ENCODE measurements at places on chromosomes 4 and X.
A peak's percentile ranks its signal among the peaks of the same experiment; 100 is the strongest.

- no peak for DNase-seq
Measured at GRCh38 chr4:15703439-15703838, 574 bp downstream of the BST1 start.

GRCh38 chrX:97692575-97692974, 808.9 kb downstream of the RPA4 start:
- no peak for DNase-seq

GRCh38 chrX:74784629-74785028, 140.6 kb downstream of the NEXMIF start:
- no peak for DNase-seq

- no peak for DNase-seq
Measured at GRCh38 chr4:26131711-26132110, 189.1 kb upstream of the RBPJ start.

DNA sequence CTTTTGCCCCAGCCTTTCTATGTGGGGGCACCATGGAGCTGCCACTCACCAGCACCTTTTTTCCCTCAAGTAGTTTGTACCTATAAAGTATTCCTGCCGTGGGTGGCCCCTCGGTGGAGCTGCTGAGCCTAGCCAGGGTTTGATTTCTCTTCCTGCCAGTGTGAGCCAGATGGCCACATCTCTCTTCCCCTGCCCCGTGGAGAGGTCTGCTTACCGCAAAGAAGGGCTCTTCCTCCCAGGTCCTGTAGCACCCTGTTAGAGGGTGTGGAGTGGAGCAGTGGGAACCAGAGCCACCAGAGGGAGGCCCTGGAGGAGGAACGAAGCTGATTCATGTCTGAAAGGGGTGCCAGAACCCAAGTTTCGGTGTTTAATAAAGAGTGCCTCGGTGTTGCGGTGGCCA, 95.4 kb downstream of the PTTG2 start:
- no peak for DNase-seq

DNA sequence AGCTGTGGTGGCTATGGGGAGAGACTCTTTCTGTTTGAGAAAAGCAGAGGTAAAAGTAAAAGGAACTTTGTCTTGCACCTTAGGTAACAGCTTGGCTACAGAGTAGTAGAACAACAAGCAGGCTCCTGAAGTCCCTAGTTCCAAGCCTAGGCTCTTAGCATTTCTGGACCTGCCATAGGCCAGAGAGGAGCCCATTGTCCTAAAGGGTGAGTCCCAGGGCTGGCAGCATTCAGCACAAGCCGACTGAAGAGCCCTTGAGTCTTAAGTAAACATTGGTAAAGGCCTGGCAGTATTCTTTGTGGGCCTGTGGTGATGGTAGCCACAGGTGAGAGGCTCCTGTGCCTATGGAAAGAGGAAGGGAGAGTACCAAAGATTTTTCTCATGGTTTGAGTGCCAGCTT, 38.2 kb downstream of the CSN3 start:
- no peak for DNase-seq

DNA sequence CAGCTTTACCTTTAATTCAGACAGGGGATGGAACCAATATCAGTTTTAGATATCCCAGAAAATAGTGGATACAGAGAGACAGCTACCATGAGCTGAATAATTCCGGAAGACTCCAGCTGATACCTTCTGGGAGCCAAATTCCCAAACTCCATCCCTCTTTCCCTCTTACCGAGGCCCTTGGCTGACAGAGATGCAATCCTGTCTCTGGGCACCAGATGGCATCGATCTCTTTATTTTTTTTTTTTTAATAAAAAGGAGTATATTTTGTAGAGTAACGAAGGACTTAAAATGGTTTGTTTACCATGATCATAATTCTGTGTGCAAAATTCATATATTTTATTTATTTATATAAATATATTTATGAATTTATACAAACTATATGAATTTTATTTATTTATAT, 31.0 kb downstream of the RAB40A start:
- no peak for DNase-seq

GRCh38 chrX:68789966-68790365, 38.9 kb upstream of the EFNB1 start:
- DNase-seq, result no peak

DNA sequence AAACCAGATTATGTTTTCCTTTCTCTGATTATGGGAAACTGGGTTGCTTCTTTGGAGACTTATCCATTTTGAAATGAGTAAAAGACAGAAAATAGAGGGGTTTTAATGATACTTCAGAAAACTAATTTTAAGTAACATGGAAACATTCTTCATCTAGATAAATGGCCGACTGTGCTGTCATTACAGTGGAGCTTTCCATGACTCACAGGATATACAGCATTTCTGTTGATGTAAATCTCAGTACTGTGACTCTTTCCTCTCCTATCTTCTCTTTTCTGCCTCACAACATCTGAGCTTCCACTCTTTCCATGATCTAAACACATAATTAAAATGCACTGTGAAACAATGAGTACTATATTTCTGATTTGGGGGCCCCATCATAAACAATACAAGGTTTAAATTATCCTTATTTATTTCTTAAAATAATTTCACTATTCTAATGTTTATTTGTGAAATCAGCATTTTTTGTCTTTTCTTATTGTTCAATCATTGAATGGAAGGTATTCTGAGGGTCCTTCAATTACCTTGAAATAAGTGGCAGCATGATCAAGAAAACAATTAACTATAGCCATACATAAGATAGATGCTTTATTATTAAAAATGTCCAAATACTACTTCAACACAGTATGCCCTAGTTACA, 19.3 kb downstream of the SEC24D start:
- DNase-seq, result no peak

GRCh38 chrX:110182362-110182761, 135.5 kb downstream of the AMMECR1 start:
- no peak for DNase-seq

- DNase-seq, result no peak
Measured at GRCh38 chrX:119015407-119016237, 41.2 kb downstream of the LONRF3 start.

GRCh38 chrX:31929366-31929765, 857.5 kb upstream of the FTHL17 start:
- DNase-seq, result no peak

GRCh38 chrX:151396042-151396824, 773 bp upstream of the VMA21 start:
- no peak for DNase-seq

GRCh38 chrX:40097141-40097503, 636 bp downstream of the BCOR start:
- no peak for DNase-seq

DNA sequence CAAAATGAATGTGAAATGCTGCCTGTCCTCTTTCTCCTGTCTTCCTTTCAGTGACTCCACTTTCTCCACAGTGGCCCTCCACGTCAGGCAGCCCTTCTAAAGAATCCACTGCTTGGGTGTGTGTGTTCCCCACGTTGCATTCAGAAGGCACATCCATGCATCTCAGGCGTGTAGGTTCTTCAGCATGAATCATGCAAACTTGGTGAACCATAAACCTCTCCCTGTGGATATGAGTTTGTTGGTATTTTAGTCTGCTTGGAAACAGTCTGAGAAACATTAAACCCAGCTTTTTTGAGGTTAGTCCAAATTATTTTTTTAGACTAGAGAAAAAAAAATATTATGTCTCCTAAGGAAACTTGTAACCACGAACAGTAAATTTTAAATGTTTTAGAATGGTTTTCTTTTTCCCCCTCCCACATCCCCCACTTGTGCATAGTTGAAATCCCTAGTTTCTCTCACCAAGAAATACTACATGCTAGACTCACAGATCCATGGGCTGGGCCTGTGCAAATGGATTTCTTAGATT, 251.6 kb downstream of the CBR4 start:
- no peak for DNase-seq

DNA sequence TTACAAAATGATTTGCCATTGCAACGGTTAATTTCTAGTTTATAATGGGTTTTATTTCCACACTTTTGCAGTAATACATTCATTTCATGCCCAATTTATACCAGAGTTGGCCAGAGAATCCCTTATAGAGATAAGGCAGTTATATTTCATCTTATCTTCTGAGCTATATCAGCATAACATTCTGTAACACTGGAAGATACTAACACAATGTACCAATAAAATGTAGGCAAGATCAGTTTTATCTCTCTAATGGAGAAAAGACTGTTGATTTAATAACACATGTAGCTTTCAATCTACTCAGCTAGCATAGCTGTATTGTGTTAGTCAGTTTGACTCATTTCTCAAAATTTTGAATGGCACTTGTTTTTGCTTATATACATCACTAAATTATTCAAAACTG, 738.6 kb downstream of the TRAM1L1 start:
- DNase-seq, result no peak

DNA sequence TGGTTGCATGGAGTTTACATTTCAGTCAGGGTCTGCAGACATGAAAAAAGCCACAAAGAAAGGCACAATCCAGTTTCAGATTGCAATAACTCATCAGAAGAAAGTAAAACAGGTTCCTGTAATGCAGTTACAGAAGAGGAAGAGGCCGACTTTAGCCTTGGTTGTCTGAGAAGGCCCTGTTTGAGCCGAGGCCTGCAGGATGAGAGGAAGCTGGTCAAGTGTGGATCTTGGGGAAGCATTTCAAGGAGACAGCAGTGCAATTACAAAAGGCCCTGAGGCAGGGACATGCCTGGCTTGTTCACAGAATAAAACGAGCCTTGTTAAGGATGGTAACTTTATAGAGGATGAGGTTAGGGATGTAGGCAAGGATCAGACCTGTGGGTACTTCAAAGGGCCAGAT, 62.4 kb downstream of the AFF2 start:
- DNase-seq, result no peak

DNA sequence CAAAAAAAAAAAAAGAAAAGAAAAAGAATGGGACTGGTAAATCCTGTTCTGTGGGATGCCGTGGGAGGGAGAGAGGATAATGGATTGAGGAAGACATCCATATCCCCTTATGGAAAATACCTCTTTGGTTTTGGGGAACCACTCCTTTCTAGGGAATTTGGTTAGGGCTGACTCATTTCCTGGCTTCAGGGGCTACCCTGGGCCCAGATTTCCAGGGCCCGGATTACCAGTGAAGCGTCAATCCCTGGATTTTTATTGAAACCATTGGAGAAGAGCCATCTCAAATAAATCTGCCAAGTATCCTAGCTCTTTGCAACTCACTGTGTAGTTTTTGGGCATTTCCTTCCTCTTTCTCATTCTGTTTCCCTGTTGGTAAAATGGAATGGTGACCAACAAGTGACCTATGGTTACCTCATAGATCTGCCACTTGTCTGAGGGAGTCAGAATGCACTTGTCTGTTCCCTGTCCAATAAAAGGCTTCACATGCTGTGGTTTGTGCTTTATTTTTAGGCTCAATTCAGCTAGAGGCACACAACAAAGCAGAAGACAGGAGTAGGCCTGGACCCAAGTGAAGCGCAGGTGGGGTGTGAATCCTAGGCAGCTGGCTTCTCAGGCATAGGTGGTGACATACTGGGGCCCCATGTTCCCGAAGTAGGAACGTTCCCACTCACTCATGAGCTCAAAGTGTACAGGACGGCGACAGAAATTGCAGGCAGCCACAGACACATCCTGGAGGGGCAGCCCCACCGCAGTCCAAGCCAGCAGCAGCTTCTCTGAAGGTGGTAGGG, 8.6 kb downstream of the APEX2 start:
- DNase-seq, result no peak

DNA sequence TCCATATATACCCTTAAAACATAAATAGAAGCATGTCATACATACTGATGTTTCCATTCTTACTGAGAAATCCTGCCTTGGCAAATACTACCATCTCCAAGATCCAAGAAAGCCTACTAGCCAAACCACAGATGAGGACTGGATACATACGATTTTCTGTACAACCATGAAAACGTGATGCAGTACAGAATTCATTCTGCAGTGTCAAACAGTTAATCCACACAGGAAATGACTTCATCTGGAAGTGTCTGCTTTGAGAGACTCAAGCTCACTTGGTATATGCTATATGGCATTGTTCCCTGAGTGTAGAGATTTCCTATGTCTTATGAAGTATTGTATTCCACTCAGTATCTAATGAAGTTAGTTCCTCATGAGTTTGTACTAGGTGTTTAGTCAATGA, 94.3 kb downstream of the CT47B1 start:
- DNase-seq, result no peak

DNA sequence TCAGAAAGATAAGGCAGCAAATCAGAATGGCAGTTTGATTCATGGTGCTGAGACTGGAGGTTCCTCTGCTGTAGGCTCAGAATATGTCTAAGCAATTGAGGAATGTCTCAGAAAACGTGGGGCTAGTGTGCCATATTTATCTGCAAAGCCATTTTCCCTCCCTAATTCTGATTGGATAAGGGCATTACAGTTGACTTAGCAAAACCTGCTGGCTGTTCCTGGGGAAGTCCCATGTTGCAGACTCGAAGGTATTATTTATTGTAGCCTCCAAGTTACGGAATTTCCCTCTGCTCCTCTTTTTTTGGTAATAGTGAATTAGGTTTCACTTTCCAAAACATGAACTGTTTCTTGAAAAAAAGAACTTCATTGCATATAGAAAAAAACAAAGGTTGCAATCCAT, at the start of gene CXCL10:
Gene CXCL10, minus strand, starts transcription at position 109 of the 400 bp plus-strand sequence. Its CDS starts 66 bp downstream, at position 43.
- DNase-seq, result no peak

GRCh38 chr4:41670530-41670929, 78.0 kb downstream of the PHOX2B start:
- DNase-seq, result no peak

DNA sequence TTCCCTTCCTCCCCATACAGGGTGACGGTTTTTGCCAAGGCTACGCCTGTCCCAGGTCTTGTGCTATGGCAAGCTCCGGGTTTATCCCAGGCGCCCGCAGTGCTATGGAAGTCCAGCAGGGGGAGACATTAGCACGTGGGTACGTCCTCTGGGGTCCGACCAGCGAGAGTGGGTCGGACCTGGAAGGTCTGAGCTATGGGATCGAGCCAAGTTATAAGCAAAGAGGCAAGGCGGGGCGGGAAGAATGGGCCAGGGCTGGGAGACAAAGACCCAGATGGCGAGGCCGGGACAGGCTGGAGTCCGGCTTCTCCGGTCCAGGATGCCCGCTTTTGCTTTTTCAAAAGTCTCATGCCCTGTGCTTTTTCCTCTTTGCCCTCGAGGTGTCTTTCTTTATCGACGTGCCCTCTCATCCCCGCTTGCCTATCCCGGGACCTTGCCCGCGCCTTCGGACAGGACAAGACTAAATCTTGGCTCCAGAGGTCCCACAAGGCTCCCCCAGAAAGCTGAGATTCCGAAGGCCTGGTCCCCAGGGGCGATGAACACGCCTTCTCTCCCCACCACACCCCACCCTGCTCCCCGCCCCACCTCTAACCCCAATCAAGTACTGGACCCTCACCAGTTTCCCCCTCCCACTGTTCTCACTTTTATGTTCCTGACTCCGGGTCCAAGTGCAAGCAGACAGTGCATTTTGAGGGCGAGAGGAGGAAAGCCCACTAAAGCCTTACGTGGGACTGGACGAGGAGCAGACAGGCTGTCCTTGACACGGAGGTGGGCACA, 785 bp upstream of the EFNB1 start:
- peak; percentile 97 for DNase-seq

GRCh38 chr4:4696530-4696929, 154.7 kb upstream of the STX18 start:
- no peak for DNase-seq

DNA sequence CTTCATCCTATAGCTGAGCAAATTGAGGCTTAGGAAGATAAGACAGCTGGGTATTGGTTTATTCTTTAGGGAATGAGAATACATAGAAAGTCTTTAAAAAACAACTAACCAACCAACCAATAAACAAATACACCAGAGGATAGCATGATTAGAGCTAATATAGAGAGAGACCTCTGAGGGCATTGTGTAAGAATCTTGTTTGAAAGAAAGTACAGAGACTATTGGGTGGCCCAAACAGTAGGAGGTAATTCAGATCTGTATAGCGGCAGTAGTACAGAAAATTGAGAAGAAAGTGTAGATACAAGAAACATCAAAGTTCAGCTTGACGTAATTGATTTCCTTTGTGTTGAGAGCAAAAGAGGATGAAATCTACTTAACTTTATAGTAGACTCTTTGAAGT, 1951.0 kb upstream of the ADGRL3 start:
- DNase-seq, result no peak

- no peak for DNase-seq
Measured at GRCh38 chr4:41204400-41204978, 9.9 kb downstream of the APBB2 start.
